ENCODE measurements at places on chromosomes 13 and 19.

DNA sequence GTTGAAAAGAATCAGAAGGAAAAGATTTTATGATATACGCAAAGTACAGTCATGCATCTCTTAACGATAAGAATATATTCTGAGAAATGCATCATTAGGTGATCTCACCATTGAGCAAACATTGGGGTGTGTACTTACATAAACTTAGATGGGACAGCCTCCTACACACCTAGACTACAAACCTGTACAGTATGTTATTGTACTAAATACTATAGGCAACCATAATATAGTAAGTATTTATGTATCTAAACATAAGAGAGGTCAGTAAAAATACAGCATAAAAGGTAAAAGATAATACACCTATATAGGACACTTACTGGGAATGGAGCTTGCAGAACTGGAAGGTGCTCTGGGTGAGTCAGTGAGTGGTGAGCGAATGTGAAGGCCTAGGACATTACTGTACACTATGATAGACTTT, 254.6 kb downstream of the SPRY2 start:
- DNase-seq = no peak

- no peak for DNase-seq
These were observed 2.7 kb downstream of the ZNF709 start for GRCh38 chr19:12481781-12482508.

DNA sequence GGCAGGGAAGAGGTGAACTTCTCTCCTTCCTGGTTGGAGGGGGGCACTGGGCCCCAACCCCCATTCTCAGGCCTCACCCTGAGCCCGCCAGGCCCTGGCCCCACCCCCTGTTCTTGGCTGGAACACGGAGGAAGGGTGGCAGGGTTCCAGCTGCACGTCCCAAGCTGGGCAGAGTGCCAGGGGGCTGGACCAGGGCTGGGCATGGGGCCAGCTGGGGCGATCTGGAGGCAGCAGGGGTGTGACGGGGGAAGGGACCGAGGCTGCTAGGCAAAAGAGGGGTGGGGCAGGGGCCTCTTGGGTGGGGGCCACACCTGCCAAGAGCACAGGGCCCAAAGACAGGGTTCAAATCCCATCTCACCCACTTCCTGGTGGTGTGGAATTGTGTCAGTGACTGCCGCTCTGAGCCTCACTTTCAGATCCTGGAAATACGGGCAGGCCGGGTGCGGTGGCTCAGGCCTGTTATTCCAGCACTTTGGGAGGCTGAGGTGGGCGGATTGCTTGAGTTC, 2.2 kb downstream of the HIF3A start:
- no peak for DNase-seq

- peak; percentile 80 for DNase-seq
These were observed 20.0 kb downstream of the XRCC1 start for GRCh38 chr19:43555185-43555770.

- no peak for DNase-seq
These were observed 131.5 kb upstream of the MCF2L start for GRCh38 chr13:112837371-112838037.

DNA sequence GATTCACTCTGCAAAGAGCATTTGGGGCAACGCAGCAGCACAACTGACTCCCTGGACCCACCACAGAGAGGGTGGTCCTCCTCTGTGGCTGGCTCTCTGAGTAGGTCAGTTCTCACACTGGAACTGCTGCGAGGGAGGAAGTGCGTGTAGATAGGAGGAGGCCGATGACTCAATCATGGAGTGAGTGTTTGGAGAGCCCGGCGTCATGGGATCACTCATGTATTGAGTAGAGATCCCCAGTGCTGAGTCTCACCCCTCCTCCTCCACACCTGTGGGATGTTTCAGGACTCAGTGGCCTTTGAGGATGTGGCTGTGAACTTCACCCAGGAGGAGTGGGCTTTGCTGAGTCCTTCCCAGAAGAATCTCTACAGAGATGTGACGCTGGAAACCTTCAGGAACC, 8.9 kb downstream of the ZNF101 start:
- no peak for DNase-seq

- no peak for DNase-seq
These were observed 99.7 kb downstream of the ENOX1 start for GRCh38 chr13:43687038-43687437.

DNA sequence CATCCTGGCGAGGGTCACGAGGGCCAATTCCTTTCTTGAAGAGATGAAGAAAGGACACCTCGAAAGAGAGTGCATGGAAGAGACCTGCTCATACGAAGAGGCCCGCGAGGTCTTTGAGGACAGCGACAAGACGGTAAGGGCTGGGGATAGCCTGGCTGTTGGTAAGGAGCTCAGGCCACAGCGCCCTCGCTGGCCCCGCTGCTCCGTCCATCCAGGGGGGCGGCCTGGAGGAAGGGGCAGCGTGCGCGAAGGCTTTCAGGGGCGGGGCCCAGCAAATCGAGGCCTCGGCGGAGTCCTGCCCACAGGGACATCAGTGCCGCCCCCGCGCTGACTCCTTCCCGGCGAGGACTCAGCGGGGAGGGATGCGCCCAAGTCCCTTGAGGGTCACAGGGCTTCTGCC, 6.9 kb downstream of the F10 start:
- no peak for DNase-seq

DNA sequence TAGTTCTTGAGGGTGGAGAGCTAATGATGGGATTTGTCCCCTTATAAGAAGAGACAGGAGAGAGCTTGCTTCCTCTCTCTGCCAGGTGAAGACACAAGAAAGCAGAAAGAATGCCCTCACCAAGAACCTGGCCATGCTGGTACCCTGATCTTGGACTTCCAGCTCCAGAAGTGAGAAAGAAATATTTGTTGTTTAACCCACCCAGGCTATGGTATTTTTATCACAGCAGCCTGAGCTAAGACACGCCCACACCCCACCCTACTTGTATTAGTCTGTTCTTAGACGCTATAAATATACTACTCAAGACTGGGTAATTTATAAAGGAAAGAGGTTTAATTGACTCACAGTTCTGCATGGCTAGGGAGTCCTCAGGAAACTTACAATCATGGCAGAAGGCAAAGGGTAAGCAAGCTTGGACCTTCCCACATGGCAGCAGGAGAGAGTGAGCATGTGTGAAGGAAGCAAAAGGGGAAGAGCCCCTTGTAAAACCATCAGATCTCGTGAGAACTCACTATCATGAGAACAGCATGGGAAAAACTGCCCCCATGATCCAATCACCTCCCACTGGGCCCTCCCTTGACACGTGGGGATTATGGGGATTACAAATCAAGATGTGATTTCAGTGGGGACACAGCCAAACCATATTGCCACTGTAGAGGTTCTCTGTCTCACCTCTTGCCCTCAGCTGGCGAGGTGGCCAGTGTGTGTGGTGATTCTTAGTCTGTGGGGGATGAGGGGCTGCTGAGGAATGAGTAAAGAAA, 57.4 kb upstream of the RCBTB2 start:
- no peak for DNase-seq

GRCh38 chr13:24093047-24093446, 67.5 kb upstream of the SPATA13 start:
- DNase-seq = no peak

Data from T-helper 9 cell (primary cell).